ENCODE measurements at places on chromosomes 12 and 14. TPM values are rescaled to one million over a fixed set of nuclear protein-coding genes. Genes with fewer than 3 reads are reported as not detected.
A peak's percentile ranks its signal among the peaks of the same experiment; 100 is the strongest.

DNA sequence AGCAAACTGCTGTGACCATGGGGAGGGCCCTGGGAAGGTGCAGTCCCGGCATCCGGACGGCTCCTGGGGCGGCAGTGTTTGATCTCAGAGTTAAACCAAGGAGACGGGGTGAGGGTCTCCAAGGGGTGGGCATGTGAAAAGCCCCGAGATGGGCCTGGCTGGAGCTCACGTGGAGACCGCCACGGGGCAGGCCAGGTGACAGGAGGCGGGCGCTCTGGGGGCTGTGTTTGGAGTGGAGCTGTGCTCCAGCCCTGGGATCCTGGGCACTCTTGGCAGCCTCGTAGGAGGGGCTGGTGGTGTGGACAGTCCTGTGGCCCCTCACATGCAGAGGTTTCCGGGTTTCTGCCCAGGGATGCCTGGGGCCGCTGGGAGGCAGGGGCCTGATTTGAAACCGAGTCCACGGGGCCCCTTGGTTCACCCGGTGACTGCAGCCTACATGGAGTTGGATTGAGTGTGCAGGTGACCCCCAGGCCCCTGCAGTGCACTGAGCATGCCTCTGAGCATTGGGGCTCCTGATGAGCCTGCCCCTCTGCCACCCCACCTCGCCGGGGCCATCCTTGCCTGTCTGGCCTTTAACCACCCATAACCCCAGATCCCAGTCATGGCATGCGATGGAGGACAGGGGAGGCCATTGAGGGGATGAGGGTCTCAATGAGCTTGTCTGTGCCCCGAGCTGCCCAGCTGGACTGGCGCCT is 8.4 kb downstream of the KIF26A start:
- no peaks in the 10 kb centered on the region for H3K27me3 ChIP-seq
- H3K27ac ChIP-seq: no peak overlapping the region
- no peak overlapping the region for H3K4me3 ChIP-seq
- no peaks in the 10 kb centered on the region for H3K36me3 ChIP-seq
- DNase-seq: no peak

DNA sequence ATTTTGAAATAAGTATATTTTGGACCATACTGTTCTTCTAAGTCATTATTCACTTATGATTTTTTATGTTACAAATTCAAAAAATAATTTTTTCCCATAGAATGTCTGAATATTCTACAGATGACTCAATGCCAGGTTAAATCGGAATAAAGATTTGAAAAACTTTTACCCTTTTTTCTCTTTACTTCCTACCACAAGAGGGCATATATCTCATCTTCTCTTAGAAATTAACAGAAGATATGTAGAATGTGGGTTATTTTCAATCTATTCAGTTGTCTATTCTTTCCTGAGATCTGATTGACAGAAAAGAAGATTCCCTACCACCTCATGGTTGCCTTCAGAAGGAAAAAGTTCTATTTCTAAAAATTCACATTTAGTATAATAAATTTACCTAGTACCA is 53.0 kb upstream of the KITLG start:
- no peak overlapping the region for H3K4me3 ChIP-seq
- no peaks in the 10 kb centered on the region for H3K4me1 ChIP-seq
- DNase-seq: no peak
- no peak overlapping the region for H3K27ac ChIP-seq
- H3K27me3 ChIP-seq: no peaks in the 10 kb centered on the region
- no peaks in the 10 kb centered on the region for H3K36me3 ChIP-seq

GRCh38 chr14:59284059-59284458 is 95.6 kb downstream of the DAAM1 start:
- H3K36me3 ChIP-seq: peaks cover 28% of the 10 kb centered on the region
- H3K4me3 ChIP-seq: no peak overlapping the region
- H3K27ac ChIP-seq: no peak overlapping the region
- H3K4me1 ChIP-seq: peaks cover 25% of the 10 kb centered on the region
- H3K27me3 ChIP-seq: no peaks in the 10 kb centered on the region

DNA sequence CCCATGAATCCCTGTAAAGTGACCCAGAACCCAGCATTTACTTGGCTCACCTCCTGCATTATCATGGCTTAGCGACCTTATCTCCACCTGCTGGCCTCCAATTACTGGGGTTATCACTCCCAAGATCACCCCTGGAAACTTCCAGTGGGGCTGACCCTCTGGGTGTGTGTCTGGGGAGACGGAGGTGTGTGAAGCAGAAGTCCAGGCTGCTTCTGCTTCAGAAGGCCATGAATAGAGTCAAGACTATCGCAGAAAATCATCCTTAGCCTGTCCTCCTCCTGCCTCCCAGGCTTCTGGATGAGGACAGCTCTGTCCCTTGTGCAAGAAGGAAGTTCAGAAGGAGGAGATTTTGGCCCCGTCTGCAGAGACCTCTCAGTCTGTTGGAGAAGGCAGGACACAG is 408 bp upstream of the KRT72 start:
- peaks cover 27% of the 10 kb centered on the region for H3K27me3 ChIP-seq
- no peak for DNase-seq

- no peaks in the 10 kb centered on the region for H3K36me3 ChIP-seq
- peaks cover 6% of the 10 kb centered on the region for H3K4me1 ChIP-seq
- H3K27ac ChIP-seq: no peak overlapping the region
- H3K4me3 ChIP-seq: no peak overlapping the region
- no peak for DNase-seq
- no peaks in the 10 kb centered on the region for H3K27me3 ChIP-seq
Observed at GRCh38 chr12:19654650-19655376, 215.5 kb downstream of the AEBP2 start.

DNA sequence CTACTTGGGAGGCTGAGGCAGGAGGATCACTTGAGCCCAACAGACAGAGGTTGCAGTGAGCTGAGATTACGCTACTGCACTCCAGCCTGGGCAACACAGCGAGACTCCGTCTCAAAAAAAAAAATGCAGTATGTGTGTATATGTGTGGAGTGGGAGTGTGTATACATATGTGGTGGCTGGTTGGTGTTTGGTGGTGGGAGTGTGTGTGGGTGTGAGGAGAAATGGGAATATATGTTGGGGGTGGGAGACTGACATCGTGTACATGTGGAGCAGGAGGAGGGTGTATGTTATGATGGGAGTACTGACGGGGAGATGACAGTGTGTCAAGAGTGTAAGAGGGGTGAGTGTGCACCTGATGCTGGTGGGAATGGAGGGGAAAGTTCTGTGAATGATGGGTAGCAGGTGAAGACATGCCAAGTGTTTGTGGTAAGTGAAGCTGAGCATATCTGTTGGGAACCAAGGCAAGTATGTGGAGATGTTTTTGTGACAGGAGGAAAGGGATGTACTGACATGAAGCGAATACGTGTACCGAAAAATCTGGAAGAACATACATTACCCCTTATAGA is 4.2 kb downstream of the PNMA1 start:
- peaks cover 26% of the 10 kb centered on the region for H3K36me3 ChIP-seq
- no peak overlapping the region for H3K4me3 ChIP-seq
- peak overlapping the region; percentile 28 for H3K27ac ChIP-seq
- H3K4me1 ChIP-seq: peaks cover 23% of the 10 kb centered on the region
- H3K27me3 ChIP-seq: no peaks in the 10 kb centered on the region

Gene FOXJ2
- 17.1 TPM for total RNA-seq

- peaks cover 4% of the 10 kb centered on the region for H3K36me3 ChIP-seq
- H3K4me3 ChIP-seq: no peak overlapping the region
- DNase-seq: no peak
Observed at GRCh38 chr12:32053881-32054624, 52.6 kb upstream of the BICD1 start.

- peaks cover 8% of the 10 kb centered on the region for H3K27me3 ChIP-seq
- DNase-seq: no peak
- no peak overlapping the region for H3K4me3 ChIP-seq
- no peaks in the 10 kb centered on the region for H3K36me3 ChIP-seq
- H3K27ac ChIP-seq: no peak overlapping the region
Observed at GRCh38 chr12:6091786-6092566, 32.5 kb downstream of the VWF start.

Gene FOXG1
- not detected for total RNA-seq

DNA sequence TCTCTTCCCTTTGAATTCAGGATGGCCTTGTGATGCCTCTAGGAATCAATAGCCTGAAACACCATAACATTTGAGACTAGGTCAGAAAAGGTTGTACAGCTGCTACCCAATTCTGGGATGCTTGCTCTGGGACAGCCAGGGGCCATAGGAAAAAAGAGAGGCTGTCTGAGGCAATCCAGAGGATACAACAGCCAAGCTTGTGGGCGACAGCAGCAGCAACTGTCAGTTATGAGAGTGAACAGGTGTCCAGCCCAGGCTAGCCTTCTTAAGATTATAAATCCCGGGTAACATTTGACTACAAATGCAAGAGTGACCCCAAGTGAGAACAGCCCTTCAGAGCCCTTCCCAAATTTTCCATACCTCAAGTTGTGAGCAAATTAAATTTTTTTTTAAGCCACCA is 11.1 kb downstream of the DCN start:
- no peak for DNase-seq
- no peak overlapping the region for H3K27ac ChIP-seq
- no peaks in the 10 kb centered on the region for H3K4me1 ChIP-seq
- no peaks in the 10 kb centered on the region for H3K27me3 ChIP-seq
- no peaks in the 10 kb centered on the region for H3K36me3 ChIP-seq
- H3K4me3 ChIP-seq: no peak overlapping the region

DNA sequence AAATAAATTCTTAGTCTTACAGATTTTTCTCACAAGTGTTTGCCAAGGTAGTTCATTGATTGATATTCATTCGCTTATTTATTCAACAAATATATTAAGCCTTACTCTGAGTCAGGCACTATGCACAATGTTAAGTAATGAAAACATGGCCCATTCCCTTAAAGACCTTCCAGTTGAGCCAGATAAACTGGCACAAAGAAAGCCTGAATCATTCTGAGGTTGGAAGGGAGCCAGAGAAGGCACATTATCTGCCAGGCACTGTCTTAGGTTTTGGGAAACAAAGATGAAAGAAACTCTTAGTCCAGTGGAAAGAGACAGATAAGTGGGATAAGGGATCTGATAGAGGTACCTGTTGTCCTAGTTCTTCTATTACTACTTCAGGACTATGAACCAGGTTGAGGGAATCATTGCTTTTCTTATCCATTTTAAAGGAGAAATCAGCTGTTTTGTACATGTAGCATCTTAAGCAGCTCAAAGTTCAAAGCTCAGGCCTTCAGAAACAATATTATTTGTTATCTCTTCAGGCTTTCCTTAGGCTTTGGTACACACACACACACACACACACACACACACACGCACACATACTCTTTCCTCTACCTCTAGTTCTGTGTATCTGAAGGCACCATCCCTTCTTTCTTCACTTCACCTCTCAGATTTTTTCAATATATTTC is 27.0 kb downstream of the PDE6H start:
- DNase-seq: no peak
- no peaks in the 10 kb centered on the region for H3K36me3 ChIP-seq
- H3K4me3 ChIP-seq: no peak overlapping the region
- peaks cover 32% of the 10 kb centered on the region for H3K27me3 ChIP-seq
- H3K4me1 ChIP-seq: peaks cover 9% of the 10 kb centered on the region

Gene TMTC1
- total RNA-seq: not detected

Gene NKX2-8
- total RNA-seq: not detected

Gene B3GNT4
- total RNA-seq: 1.4 TPM

Gene JKAMP
- total RNA-seq: 28.6 TPM

Gene MYF5
- not detected for total RNA-seq

Gene FZD10
- total RNA-seq: not detected

- DNase-seq: no peak
- H3K27me3 ChIP-seq: no peaks in the 10 kb centered on the region
- no peaks in the 10 kb centered on the region for H3K36me3 ChIP-seq
Observed at GRCh38 chr14:85040046-85040685, 489.8 kb upstream of the FLRT2 start.

DNA sequence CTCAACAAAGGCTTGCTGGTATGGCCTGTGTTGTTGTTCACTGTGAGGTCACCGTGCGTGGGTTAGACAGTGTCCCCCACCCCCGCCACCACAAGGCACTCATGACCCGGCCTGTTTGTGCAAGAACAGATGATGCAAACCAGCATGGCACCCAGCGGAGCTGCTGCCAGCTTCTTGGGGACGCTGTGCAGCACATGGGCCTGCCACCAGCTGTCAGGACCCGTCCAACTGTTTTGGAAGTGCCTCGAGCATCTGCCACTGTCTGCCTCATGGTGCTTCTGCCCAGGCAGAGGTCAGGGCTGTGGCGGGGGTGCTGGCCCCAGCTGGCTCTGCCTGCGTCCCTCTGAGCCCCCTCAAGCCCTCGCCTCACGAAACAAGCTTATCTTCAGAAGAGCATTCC is 1.5 kb downstream of the ASB2 start:
- H3K27ac ChIP-seq: peak overlapping the region; percentile 27
- no peak overlapping the region for H3K4me3 ChIP-seq
- H3K36me3 ChIP-seq: peaks cover 35% of the 10 kb centered on the region
- peaks cover 94% of the 10 kb centered on the region for H3K4me1 ChIP-seq
- H3K27me3 ChIP-seq: no peaks in the 10 kb centered on the region

- DNase-seq: no peak
- no peaks in the 10 kb centered on the region for H3K36me3 ChIP-seq
- H3K4me1 ChIP-seq: peaks cover 5% of the 10 kb centered on the region
- peak overlapping the region; percentile 68 for H3K4me3 ChIP-seq
- H3K27me3 ChIP-seq: peaks cover 6% of the 10 kb centered on the region
Observed at GRCh38 chr12:85036733-85037132, 582 bp downstream of the LRRIQ1 start.

DNA sequence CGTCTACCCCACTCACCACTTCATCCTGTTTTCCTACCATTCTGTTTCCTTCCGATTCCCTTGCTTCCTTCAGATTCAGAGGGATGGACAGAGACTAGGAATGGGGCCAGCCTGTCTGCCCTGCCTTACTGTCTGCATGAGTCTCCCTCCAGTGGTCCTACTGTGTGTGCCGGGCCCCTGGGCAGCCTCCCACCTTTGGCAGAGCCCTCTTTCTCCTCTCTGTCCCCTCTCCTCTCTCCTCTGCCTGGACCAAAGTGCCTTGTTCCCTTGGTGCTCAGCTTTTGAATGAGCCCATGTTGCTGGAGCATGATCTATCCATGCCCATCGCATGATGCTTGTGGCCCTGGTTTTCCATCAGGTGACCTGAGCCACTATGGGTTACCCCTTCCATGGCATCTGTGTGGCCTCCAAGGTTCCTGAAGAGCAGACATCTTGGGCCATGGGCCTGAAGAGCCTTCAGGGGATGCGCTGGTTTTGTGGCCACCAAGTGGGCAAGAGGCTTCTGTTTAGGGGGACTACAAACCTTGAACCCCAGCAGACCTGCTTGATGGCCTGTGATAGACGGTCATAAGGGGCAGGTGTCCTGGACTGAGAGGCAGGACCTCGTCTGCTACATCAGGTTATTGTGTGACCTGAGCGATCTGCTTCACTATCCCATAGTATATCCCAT is 54.2 kb upstream of the BCL11B start:
- DNase-seq: no peak
- no peaks in the 10 kb centered on the region for H3K36me3 ChIP-seq
- H3K4me1 ChIP-seq: no peaks in the 10 kb centered on the region
- no peaks in the 10 kb centered on the region for H3K27me3 ChIP-seq
- no peak overlapping the region for H3K4me3 ChIP-seq

GRCh38 chr12:57613427-57614109 is 2.3 kb downstream of the ARHGEF25 start:
- H3K36me3 ChIP-seq: no peaks in the 10 kb centered on the region
- peaks cover 63% of the 10 kb centered on the region for H3K27me3 ChIP-seq
- no peak for DNase-seq
- no peak overlapping the region for H3K27ac ChIP-seq
- H3K4me1 ChIP-seq: peaks cover 10% of the 10 kb centered on the region

- no peaks in the 10 kb centered on the region for H3K36me3 ChIP-seq
- H3K27me3 ChIP-seq: peaks cover 30% of the 10 kb centered on the region
- H3K4me3 ChIP-seq: no peak overlapping the region
- DNase-seq: peak; percentile 74
- H3K4me1 ChIP-seq: peaks cover 6% of the 10 kb centered on the region
- peak overlapping the region; percentile 39 for H3K27ac ChIP-seq
Observed at GRCh38 chr14:103104654-103105452, 10.3 kb downstream of the EXOC3L4 start.

Measured in activated CD8-positive, alpha-beta T cell treated with anti-CD3 and anti-CD28 coated beads, Interleukin-2, amount 10 ng/mL, durations not matched to agents 7 days and 5 days (primary cell).